T follicular helper cell (primary cell): ENCODE measurements at places on chromosomes 13 and 19.

GRCh38 chr19:4738734-4739133 is 15.1 kb upstream of the DPP9 start:
- DNase-seq: no peak

DNA sequence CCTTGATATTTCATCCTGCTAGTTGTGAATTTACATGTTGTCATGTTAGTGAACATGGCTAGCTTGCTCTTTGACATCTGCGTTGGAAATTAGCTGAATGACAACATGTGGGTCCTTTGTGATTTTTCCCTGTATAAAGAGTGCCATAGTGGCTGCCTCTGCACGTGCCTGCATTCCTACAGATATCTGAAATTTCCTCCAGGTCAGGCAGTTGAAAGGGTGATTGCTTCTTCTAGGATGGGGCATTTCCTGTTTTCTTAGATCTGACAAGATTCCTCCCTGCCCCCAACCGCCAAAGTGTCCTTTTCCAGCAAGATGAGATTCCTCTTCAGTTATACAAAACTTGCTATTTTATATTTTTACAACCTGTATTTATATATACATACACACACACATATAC is 8.8 kb downstream of the ZNF525 start:
- DNase-seq: no peak

DNA sequence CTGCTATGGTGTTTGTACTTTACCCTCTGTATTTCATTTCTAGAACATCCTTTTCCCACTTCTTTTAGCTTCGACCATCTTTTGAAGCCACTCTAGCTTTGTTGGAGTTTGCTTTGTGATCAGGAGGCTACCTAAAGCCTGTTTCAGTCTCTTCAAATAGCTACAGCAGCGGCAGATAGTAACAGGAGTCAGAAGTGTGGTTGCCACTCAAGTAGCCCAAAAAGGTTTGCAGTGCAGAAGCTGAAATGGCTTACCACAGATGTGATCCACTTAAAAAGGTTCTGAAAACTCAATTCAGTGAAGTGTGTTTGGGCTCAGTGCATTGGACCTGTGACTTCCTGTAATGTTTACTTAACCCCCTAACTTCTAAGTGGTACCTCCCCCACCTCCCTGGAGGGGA is 26.2 kb downstream of the WASF3 start:
- DNase-seq: no peak

DNA sequence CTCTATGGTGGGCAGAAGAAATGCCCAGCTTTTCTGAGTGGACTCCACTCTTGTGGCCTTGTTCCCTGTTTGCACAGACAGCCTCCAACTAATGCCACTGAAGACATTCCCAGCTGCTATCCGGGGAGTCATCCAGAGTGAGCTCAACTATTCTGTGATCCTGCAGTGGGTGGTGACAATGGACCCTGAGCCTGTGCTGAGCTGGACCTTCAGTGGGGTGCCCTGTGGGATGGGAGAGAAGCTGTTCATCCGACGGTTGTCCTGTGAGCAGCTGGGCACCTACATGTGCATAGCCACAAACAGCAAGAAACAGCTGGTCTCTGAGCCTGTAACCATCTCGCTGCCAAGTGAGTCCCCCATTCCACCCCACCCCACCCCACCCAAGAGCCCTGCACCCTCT is 10.3 kb downstream of the IGSF23 start:
- DNase-seq: no peak

DNA sequence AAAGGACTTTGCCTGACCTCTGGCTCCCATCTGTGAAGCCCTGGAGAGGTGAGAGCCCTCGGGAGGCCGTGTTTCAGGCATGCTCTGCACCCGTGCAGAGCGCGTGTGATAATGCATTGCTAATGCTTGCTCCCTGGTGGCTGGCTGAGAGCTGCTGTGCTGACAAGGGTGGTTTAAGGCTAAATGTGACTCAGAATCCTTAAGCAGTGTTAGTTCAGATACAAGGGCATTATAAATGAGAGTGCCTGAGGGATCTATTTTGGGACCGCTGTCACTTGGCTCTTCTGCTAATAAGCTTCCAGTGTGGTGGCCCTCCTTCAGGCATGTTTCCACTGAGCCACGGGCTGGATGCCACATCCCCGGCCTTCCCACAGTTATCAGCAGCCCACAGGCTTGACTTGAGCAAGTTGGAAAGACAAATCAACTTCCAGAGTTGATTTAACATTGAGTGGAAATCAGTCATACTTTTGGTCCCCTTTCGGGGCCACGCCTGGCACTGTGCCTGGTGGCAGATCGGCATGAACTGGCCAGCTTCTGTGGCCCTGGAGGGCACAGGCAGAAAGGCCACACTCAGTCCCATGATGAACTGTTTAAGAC is 17.0 kb downstream of the ALOX5AP start:
- no peak for DNase-seq
